ENCODE measurements at places on chromosomes 2 and 18.

DNA sequence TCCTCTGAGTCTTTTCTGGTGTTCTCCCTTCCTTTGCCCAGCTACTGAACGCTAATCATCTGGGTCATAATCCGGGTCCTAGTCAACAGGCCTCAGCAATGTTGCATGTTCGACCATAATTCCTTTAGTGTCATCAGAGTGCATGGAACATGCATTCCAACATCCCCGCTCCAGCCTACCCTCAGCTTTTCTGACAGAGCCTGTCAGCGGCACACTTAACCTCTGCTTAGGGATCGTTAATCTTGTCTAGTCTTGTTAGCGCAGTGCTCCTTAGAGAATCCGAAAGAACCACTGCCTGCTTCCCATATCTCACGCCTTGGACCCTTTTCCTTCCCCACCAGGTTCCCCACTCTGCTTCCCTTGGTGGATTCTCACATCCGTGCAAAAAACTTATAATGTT lies 767.9 kb upstream of the ID2 start:
- no peak for DNase-seq

DNA sequence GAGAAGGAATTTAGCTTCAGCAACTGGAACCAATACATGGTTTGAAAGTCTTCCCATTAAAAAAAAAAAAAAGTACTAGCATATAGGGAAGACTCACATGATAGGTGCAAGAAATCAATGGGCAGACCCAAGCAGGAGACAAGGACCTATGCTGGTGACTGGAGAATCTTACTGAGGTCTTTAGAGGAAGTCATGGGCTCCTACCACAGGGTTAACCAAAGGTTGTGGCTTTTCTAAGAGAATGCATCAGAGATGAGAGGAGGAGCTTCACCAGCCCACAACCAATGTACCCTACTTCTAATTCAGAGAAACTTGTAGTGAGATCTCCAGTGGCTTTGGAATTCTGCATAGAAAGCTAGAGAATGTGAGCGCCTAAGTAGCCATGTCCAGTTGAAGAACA lies 207.4 kb downstream of the NCKAP5 start:
- no peak for DNase-seq

- no peak for DNase-seq
Observed at GRCh38 chr2:46268196-46268595, 29.0 kb upstream of the EPAS1 start.

GRCh38 chr2:61733563-61733962 lies 120.3 kb downstream of the FAM161A start:
- no peak for DNase-seq

DNA sequence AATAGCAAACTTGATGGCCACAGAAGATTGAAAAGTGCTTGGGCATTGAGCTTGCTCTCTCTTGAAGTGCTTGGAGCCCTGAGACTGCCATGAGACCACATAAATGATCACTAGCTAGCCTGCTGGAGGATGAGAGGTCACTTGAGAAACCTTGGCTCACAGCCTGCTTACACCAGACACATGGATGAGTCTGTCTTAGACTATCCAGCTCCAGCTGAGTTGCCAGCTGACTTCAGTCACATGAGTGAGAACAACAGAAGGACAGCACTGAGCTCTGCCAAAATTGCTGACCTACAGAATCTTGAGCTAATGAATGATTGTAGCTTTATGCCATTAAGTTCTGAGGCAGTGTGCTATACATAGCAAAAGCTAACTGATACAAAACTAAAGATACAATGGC lies 18.1 kb downstream of the NABP1 start:
- DNase-seq = peak; percentile 98

GRCh38 chr2:102336502-102336945 lies 19.1 kb upstream of the IL18R1 start:
- DNase-seq = peak; percentile 63

- DNase-seq = no peak
Observed at GRCh38 chr2:205617905-205618304, 64.4 kb upstream of the NRP2 start.

- DNase-seq = no peak
Observed at GRCh38 chr2:160433466-160434140, 60.0 kb downstream of the RBMS1 start.
